ENCODE measurements at places on chromosomes 5 and 9. TPM values are rescaled to one million over a fixed set of nuclear protein-coding genes. Genes with fewer than 3 reads are reported as not detected.

DNA sequence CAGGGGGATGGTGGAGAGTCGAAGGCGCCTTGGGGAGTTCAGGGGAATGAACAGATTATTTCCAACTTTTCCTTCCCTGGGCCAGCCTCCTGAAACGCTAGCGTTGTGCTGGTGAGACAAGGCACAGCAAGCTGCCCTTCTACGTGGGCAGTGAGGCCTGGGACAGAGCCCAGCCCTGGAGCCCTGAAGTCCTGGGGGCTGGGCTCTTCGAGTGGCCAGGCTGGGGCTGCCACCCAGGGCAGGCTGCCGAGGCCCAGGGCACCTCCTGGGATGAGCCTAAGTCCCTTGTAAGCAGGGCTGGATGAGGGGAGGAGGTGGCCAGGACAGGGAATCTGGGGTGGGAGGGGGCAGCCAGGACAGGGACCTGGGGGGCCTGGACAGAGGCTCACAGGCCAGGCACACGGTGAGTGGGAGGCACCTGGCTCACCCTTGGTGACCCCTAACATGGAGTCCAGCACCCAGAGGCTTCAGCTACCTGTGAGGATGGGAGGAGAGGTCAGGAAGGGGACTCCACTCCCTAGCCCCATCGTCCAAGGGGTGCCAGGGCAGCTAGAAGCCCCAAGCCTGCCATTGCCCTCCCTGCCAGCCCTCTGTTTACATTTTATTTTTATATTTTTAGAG is 1.3 kb upstream of the LCN12 start:
- no peak for DNase-seq

GRCh38 chr5:116754556-116754955 is 179.9 kb upstream of the SEMA6A start:
- no peak for DNase-seq

GRCh38 chr5:179860301-179860700 is 1.7 kb upstream of the MRNIP start:
- no peak for DNase-seq

- no peak for DNase-seq
Measured at GRCh38 chr9:28050046-28050445, 476.8 kb upstream of the C9orf72 start.

GRCh38 chr5:135974021-135974600 is 19.3 kb upstream of the LECT2 start:
- no peak for DNase-seq

GRCh38 chr9:135088348-135088978 is 995 bp downstream of the OLFM1 start:
- DNase-seq = no peak

- no peak for DNase-seq
Measured at GRCh38 chr5:80147119-80147815, 108.6 kb downstream of the SERINC5 start.

- DNase-seq = no peak
Measured at GRCh38 chr5:92695123-92696003, 885.7 kb downstream of the NR2F1-AS1 start.

DNA sequence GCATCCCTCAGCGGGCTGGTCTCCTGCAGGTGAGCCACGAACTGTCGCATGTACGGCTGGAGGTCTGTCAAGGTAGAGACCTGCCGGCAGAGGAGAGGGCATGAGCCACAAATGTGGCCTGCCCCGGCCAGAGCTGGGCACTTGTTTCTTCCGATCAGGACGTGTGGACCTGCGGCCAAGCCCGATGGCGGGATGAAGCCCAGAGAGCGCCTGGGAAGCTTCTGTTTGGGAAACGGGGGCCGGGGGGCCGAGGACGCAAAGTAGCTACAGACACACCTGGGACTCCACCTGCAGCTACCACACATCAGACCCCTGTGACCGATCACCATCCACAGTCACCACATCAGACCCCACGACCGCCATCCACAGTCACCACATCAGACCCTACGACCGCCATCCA is 22.7 kb downstream of the TERT start:
- DNase-seq = no peak

- peak; percentile 85 for DNase-seq
Measured at GRCh38 chr5:119360905-119361593, 5.2 kb downstream of the TNFAIP8 start.

The LECT2 gene
- not detected for total RNA-seq

The FUBP3 gene
- 36.2 TPM for total RNA-seq

The GABBR2 gene
- 0.33 TPM for total RNA-seq

The WDR38 gene
- total RNA-seq = not detected

The SLC4A9 gene
- total RNA-seq = not detected

The ABL1 gene
- 65.4 TPM for total RNA-seq

The MAMDC2 gene
- 5.4 TPM for total RNA-seq

The HACD4 gene
- total RNA-seq = 12.3 TPM

The SMIM33 gene
- not detected for total RNA-seq

The PCDHGA1 gene
- total RNA-seq = 1.8 TPM

The ACTBL2 gene
- total RNA-seq = under 0.01 TPM

All from fibroblast of lung (primary cell).